Femur (tissue), 1 donor: ENCODE measurements at places on chromosomes 11 and 22.

DNA sequence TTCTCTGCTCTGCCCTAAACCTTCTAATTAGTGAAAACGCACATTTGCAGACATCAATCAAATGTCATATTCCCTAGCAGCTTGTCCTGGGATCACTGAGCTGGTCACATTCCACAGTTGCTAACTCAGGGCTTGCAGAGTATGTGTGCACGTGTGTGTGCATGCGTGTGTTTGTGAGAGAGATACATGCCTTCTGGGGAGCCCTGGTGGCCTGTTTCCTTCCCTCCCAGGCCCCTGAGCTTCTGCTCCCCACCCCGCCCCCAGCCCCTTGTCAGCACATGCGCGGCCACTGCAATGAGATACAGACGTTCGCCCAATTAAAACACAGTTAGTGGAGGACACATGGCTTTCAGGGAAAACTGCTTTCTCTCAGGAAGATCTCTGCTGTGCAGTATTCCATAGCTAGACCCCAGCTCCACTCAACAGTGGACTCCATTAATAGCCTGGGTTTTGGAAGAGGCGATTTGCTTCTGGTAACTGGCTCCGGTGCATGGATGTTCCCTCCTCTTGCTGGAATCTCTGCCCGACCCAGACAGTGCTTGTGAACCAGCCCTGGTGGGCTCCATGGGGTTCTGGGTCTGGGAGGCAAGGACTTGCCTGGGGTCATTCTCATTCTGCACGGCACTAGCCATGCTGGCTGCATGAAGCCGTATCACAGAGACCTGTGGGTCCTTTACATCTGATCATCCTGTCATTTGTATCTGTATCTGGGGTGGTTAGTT, 17.7 kb downstream of the LRP5 start:
- no peak for DNase-seq

DNA sequence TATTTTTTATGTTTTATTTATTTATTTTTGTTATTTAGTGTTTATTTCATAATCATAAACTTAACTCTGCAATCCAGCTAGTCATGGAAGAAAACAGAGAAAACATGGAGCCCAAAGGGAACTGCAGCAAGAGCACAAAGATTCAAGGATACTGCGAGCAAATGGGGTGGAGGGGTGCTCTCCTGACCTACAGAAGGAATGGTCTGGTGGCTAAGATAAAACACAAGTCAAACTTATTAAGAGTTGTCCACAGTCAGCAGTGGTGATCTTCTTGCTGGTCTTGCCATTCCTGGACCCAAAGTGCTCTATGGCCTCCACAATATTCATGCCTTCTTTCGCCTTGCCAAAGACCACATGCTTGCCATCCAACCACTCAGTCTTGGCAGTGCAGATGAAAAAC, 36.7 kb downstream of the STIM1 start:
- no peak for DNase-seq

- DNase-seq, result no peak
Observed at GRCh38 chr22:26798462-26799065, 141.2 kb downstream of the MIAT start.

- DNase-seq, result peak; percentile 77
Observed at GRCh38 chr22:25153961-25154666, 45.5 kb upstream of the CRYBB3 start.

GRCh38 chr11:85626496-85626895, 648 bp downstream of the DLG2 start:
- DNase-seq, result no peak
